ENCODE measurements at places on chromosomes 3 and 15.
A peak's percentile ranks its signal among the peaks of the same experiment; 100 is the strongest.

DNA sequence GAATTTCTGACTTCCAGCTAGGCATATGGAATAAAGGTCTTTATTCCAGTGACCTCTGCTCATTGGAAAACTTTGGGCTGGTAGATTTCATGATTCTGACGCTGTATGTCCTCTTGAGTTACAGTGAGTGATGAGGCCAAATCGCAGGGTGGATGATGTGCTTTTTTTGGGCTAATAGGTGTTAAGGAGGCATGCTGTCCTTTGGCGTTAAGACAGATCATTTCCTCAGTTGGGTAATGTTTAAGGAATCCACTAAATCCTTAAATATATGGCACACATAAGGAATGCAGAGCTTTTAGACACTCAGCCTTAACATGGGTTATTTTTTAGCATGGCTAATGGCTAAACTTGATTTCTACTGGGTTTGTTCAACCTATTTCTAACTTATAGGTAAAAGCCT, 87.9 kb downstream of the LPP start:
- ATAC-seq, result no peak

DNA sequence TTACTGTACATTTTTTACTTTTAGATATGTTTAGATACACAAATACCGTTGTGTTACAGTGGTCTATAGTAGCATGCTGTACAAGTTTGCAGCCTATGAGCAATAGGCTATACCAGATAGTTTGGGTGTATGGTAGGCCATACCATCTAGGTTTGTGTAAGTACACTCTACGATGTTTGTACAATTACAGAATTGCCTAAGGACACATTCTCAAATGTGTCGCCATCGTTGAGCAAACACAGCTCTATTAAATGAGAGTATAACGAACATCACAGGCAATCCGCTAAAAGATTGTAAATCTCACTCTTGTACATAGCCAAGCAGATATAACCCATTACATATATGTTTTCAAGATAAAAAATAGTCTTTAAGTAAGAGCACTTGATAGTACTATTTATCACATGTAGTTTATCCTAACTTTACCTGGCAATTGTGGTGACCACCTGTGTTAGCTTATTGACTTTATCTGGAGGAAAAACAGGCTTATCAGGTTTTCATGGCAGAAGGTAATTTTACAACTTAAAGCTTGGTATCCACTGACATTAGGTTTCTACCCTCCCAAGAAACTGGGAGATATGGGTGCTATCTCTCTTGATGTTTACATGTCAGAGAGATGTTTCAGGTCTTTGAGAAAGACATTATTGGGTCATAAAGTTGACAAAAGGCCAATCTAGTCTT, 898.7 kb downstream of the NSUN3 start:
- no peak for ATAC-seq

DNA sequence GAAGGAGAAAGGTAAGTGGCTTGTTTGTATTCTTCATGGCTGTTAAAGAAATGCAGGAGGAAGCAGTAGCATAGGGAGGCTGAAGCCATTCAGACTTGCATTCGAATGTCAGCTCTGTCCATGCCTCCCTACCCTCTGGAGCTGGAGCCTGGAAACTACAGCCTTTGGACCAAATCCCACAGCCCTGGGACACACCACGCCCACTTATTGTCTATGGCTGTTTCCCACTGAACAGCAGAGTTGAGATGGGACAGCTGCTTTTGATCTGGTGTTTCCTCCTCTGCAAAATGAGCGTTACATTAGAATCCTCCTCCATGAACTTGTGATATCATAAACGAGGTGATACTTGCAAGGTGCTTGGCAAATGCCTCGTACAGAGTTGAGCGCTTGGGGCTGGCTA, 3.6 kb downstream of the FAM107A start:
- ATAC-seq, result no peak

DNA sequence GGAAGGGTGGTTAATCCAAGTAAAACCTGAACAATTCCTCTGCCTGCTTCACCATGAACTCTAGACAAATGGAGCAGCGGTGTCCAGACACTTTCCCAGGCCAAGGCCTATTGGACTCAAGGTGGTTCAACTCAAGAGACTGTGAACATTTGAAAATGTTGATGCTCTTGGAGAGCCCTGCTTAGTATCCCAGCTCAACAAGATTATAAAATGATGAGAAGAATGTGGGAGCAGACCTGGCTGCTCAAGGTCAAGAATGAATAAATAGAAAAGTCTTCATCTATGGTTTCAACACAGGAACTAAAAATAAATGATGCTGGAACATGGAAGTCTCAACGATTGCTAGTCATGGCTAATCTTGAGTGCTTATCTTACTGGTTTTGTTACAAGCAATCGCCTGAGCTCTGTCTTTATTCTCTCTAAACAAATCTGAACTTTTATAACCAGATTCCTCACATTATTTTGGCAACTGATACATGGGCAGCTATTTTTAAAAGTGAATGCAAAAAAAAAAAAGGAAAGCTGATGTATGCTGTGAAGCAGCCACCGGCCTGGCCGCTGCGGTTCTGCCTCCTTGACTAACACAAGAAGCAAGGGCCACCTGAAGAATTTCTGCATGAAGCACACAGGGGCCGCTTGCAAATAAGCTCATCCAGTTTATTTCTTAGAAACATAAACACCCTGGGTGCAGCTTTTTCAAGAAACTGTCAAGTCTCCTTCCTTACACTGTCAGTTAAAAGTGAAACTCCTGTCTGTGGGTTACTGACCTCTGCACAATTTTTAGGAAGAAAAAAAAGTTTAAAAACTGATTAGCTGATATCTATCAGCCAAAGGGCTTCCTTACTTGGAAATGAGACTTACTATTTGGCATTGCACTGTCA, 120.1 kb upstream of the ARHGEF3 start:
- ATAC-seq, result peak; percentile 16

Measured in gastroesophageal sphincter (tissue), 4 donors.